ENCODE measurements at places on chromosomes 6 and 20.

DNA sequence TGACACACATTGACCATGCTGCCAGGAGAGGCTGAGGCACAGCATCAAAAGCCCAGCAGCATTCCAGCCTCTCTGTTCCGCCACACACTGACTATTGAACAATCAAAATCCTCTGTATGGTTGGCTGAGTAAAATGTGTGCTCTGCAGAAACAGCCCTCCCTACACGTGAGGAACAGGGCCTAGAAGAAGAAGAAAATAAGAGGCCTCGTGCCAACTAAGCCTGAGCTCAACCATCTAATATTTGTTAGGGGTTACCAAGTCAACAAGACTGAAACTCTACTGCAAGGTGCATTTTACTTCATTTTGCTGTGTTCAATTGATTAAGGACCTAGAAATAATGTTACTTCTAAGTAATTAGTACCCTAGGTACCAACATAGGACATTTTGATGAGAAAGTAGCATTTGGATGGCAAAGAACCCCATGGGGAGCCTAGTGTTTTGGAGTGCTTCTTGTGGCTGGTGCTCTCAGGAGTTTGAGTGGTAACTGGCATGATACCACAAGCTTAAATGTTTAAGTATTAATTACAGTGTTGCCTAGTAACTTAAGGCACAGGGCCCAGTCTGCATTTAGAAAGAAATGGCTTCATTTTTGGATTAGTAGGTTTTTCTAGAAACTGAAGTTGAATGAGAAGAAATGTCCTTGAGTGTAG lies 146.6 kb upstream of the PLN start:
- no peak for DNase-seq

DNA sequence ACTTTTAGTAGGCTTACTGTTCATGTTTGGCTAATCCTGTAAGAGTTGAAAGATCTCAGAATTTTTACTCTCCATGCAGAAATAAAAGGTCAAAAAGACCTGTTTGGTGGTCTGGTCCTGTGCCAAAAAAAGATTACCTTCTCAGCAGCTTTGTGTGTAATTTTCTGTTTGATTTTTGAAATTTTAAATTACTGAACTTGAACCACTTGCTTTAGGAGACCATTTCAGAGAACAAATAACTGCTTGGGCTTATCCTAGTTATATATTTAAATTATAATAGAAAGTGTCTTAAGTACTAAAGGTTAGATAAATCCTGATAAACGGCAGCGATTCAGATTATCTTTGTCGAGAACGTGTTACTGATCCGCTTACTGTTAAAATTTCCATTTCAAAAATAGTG lies 118.3 kb upstream of the GRIK2 start:
- no peak for DNase-seq

DNA sequence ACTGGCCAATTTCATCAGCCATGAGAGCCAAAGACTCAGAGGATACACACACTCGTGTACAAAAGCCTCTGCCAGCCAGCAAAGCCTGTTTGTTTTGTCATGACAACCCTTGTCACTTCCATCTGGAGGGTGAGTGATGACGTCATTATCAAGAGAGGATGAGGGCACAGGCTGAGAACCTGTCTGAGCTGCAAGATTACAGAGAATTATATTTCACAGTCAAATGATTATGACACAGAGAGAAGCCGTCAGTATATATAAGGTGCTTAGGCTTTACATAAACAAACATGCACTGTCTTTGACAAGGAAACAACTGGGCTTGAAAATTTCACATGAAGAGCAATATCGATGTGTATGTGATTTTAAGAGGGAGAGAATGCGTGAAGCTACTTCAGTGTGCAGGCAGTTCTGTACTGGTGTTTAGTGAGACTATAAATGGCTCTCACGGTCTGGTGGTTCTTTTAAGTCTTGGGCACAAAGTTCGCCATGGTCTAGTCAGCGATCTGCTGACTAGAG lies 36.5 kb upstream of the BCLAF1 start:
- no peak for DNase-seq

DNA sequence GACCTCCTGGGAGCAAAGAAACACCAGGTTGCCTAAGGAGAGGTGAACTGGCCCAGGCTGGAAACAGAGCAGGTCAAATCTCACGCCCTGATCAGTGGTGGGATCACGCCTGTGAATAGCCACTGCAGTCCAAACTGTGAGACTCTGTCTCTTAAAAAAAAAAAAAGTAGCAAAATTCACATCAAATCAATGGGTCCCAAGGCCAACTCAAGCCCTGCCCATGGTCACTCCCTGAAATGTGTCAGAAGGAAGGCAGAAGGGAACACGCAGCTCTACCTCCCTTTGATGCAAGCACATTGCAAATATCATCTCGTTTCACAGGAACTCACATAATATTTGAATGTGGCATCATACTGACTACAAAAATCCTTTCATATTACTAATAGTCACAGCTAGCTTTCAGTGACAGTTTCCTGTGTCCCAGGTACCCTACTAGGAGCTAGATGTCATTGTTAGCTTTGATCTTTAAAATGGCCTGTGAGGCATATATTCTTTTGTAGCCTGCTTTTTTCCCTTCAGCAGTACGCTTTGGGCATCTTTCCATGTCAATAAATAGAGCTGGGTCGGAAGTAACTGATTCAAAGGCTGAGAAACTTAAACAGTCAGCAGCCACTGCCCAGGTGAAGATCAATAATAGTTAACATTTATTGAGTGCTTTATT lies 14.4 kb upstream of the TTPAL start:
- no peak for DNase-seq

- DNase-seq: no peak
Observed at GRCh38 chr20:58973179-58973578, 7.9 kb upstream of the NELFCD start.

DNA sequence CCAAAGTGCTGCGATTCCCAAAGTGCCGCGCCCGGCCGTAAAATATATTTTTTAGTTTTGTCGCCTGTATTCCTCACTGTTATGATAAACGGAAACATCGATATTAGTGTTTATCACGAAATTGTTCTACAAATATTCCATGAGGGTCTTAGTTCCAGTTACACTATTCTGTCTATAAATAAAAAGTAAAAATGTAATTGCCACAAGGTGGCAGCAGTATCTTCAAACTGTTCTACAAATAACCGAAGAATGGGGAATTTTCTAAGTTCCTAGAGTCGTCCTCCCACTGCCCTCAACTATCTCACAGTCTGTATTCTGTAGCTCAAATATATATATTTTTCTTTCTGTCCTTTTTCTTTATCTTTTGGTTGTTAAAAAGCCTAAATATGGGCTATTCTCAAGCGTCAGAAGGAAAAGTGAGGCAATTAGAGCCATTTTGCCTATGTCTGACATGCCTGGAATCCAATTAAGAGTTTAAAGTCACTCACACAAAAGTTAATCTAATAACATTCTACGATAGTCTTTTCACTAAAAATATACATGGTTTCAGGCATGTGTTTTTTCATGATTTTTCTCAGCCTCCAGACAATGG lies 14.2 kb upstream of the FAM162B start:
- no peak for DNase-seq

DNA sequence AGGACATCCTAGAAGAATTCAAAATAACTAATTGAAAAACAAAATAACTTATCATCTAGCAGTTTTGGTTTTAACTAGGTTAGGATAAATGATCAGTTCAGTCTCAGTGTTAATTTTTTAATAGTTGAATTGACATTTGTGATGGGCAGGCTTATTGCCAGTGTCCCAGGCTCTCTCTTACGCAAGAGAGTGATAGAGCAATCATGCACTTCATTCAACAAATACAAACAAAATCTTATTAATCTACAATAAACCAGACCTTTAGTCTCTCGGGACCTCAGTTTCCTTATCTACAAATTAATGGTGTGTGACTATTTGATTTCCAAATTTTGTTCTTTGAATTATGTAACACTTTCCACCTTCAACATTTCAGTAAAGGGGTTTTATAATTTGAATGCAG lies 385.9 kb upstream of the JAG1 start:
- DNase-seq: no peak

DNA sequence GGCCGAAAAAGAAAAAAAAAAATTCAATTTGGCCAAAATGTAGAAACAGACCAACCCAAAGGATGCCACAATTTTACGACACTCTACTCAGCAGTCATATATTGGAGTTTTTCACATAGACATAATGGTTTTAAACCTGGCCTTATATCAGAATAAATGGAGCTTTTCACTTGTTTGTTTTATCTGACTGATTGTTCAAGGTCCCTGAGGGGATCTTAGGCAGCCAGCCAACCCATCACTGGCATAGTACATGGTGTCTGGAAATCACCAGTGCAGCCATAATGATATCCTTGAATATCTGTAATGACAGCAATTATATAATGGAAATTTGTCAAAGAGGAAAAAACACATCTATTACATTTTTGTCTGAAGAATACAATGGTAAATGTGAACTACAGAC lies 96.9 kb downstream of the PRSS35 start:
- DNase-seq: no peak

- DNase-seq: no peak
Observed at GRCh38 chr20:6746901-6747609, 20.4 kb upstream of the BMP2 start.

DNA sequence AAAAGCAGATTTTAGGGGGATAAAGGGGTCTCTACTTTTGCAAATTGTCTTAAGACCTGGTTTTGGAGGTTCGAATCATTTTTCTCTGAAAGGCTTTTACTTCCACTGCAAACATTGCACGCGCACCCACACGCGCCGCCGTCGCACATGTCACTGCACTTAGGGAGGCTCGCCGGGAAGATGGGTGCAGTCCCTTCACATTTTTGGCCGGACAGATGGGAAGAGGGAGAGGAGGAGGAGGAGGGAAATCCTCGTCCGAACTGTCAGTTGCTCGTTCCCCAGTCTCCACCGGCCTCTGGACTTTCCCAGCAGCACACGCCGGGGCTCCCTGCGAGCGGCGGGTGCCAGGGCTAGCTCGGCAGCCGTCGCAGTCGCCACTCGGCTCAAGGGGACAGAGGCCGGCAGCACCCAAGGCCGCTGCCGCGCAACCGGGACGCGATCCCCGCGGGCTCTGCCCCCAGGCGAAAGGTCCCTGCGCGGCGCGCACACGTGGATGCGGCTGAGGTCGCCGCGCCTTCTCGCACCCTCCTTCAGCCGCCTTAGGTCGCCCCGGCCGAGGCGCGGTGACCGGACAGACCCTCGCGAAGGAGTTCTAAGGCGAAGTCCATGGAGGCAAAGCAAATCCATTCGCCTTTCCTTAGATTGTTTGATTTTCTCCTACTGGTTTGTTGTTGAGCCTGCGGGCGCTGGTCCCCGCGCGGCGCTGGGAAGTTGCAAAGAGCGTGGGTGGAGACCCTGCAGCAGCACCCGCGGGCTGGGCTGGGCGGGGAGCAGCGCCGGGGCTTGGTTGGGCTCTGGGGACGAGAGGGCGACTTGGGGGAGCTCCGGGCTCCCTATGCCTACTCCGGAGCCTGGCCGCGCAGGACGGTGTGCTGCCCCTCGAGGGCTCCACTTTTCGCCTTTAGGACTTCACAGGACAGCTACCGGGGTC lies 1.2 kb downstream of the MYB start:
- no peak for DNase-seq

DNA sequence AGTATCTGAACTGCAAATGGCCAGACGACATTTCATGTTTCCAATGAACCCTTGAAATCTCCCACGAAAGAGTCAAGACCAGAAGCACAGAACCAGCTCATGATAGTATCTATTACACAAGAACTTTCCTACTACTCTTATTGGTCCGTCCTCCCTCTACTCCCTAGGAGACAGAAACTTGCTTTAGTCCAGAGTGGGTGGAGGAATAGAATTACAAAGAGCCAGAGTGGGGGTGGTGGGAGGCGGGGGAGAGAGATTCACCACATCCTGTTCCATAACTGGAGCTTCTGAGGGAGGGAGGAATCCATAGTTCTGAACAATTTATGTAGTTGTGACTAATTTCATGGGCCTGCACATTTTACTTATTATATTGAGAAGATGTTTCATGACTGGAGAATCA lies 18.5 kb upstream of the WFDC10A start:
- no peak for DNase-seq

Data from GM12891 (cell line).